MM.1S (cell line): ENCODE measurements at places on chromosomes 7 and 10.

DNA sequence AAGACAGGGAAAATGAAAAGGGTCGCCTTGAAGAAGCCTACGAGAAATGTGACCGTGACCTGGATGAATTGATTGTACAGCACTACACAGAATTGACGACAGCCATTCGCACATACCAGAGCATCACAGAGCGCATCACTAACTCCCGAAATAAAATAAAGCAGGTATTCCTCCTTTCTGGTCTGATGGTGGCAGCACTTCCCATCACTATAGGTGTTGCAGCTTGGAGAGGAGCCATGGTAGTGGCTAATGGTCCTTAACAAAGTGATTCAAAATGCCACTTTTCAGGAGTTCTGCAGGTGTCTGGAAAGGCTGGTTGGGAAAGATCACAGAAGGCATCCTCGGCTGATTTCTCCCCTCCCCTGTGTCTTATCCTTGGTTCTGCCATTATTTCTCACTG, 22.1 kb downstream of the EXOC4 start:
- no peak overlapping the region for H3K4me3 ChIP-seq
- H3K27ac ChIP-seq: no peak overlapping the region
- 0 out of 2 replicates have a peak, but pooled peaks cover 2% of the 10 kb centered on the region for H3K36me3 ChIP-seq

- no peak overlapping the region for H3K27ac ChIP-seq
- no peak for DNase-seq
- H3K4me3 ChIP-seq: no peak overlapping the region
- H3K27me3 ChIP-seq: no peaks in the 10 kb centered on the region
These were observed 186.7 kb upstream of the ADARB2 start for GRCh38 chr10:1923998-1924397.

DNA sequence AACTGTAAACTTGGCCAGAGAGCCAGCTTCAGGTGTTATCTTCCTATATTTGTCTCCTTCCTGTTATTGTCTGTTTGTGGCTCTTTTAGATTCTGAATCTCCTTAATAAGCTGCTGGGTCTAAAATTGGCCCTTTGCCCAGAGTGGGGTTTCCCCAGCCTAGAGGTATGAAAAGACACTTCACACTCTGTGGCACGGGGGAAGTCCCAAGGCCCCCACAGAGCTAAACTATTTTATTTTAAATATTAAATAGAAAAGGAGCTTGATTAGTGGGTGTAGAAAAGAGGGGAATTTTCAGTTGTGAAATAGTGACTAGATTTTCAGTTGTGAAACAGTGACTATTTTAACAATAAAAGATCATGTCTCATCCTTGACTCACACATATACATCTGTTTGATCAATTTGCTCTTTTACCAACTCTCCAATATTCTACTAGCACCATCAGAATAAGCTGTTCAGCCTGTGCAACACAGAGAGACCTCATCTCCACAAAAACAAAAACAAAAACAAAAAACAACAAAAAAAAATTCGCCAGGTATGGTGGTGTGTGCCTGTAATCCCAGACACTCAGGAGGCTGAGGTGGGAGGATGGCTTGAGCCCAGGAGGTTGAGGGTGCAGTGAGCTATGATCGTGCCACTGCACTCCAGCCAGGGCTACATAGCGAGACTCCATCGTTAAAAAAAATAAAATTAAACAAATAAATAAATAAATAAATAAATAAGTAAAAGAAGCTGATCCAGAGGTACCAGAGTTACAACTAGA, 24.9 kb upstream of the ADO start:
- H3K27ac ChIP-seq: peak overlapping the region; percentile 75; the same call in 1 of the 2 replicates
- peak; percentile 94 for DNase-seq
- H3K4me1 ChIP-seq: peaks cover 36% of the 10 kb centered on the region
- no peaks in the 10 kb centered on the region for H3K27me3 ChIP-seq

DNA sequence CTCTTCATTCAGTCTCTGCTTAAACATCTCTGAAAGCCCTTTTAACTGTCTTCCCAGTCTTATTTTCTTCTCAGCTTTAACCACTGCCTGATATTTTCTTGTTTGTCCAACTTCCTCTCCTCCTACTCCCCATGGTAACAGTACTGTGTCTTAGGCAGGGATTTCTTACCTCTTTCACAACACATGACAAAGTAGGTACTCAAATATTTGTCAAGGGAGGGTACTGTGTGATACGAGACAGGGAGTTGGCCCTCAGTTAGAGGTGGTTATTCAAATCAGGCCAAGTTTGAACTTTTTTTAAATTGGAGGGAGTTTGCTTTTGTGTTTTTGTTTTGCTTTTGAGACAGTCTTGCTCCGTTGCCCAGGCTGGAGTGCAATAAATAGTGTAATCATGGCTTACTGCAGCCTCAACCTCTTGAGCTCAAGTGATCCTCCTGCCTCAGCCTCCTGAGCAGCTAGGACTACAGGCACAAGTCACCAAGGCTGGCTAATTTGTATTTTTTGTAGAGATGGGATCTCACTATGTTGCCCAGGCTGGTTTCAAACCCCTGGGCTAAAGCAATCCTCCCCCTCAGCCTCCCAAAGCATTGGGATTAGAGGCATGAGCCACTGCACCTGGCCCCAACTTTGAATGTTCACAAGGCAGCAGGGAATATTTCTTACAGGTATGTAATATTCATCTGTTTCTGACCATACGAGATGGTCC, 2.5 kb upstream of the KPNA7 start:
- H3K4me3 ChIP-seq: no peak overlapping the region
- no peak overlapping the region for H3K27ac ChIP-seq
- no peaks in the 10 kb centered on the region for H3K27me3 ChIP-seq

DNA sequence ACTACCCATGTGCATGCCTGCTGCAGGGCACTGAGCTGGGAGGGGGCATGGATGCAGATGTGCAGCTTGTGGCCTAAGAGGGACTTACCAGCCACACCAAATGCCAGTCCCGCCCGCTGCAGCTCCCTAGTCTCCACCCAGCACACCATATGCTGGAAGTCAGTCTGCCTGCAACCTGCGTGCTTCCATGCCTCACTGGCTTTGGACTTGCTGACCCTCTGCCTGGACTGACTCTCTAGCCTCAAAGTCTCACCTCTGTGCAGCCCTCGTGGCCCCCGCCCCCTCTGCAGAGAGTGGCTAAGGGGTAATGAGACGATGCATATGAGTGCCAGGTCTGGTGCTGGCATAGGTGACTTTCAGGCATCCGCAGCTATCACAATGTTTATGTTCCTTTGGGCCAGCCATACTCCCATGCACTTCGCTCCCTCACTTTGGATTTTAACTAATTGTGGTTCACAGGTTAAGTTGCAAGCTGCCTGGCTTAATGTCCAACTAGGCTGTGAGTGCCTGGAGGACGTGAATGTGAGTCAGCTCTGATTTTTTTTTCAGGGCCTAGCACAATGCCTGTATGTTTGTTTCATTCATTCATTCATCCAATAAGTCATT, 21.7 kb downstream of the TRIM8 start:
- no peaks in the 10 kb centered on the region for H3K27me3 ChIP-seq
- no peak for DNase-seq

- H3K27me3 ChIP-seq: no peaks in the 10 kb centered on the region
- H3K27ac ChIP-seq: no peak overlapping the region
- H3K4me1 ChIP-seq: 0 out of 2 replicates have a peak, but pooled peaks cover 3% of the 10 kb centered on the region
- no peaks in the 10 kb centered on the region for H3K36me3 ChIP-seq
These were observed 96.3 kb downstream of the ALOX5 start for GRCh38 chr10:45470098-45471012.

DNA sequence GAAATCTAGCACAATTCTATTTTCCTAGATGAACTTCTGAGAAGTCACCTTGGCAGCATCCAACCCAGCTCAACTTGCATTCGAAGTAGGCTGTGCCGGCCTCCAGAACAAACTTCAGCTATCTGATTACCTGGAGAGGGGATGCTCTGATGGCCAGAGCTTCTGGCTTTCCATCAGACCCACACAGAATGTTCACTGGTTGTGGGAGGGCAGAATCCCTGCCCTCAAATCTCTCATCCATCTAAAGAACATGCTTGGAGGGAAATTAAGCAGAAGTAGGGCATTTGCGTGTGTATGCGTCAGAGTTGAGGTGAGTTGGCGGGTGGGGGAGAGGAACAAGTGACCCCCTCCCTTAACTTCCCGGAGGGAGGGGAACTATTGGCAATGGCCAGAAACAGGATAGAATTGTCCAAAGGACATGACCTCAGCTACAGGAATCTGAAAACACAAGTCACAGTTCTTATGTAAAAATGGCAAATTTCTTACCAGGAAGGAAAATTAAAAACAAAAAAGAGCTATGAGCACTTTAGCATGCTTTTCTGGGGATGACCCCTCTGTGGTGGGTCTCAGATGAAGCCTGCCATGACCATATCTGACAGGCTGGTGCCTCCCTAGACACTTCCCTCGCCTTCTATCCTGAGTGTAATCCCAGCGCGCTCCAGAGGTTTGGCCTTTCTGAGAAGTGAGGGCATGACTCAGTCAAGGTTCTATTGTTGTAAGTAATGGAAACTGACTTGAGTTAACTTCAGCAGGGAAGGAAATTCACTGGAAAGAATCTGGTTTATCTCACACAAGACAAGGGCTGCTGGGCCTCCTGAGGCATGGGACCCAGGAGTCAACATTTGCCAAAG, 278.8 kb downstream of the RPS24 start:
- no peaks in the 10 kb centered on the region for H3K27me3 ChIP-seq
- no peak for DNase-seq
- no peaks in the 10 kb centered on the region for H3K36me3 ChIP-seq
- H3K4me3 ChIP-seq: no peak overlapping the region
- no peaks in the 10 kb centered on the region for H3K4me1 ChIP-seq

- no peaks in the 10 kb centered on the region for H3K27me3 ChIP-seq
- H3K36me3 ChIP-seq: no peaks in the 10 kb centered on the region
- DNase-seq: no peak
- no peak overlapping the region for H3K27ac ChIP-seq
These were observed 111.0 kb downstream of the FOXL3 start for GRCh38 chr7:400901-401485.

DNA sequence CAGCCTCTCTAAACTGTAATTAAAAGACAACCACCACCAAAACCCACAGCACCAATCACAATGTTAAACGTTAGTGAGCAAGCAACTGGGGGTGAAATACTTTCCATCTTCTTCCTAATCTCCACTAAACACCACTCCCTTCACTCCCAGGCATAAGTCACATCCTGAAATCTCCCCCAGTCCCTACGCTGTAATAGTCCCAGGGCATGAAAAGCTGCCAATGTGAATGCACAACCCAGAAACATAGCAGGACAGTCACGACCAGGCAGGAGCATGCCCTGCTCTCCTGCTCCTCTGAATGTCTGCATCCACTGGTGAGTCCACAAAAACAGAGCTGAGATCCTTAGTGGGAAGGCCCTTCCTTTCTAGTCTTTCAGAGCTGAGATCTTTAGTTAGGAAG, 288.9 kb downstream of the PARD3 start:
- H3K4me3 ChIP-seq: no peak overlapping the region
- H3K27ac ChIP-seq: no peak overlapping the region
- H3K27me3 ChIP-seq: no peaks in the 10 kb centered on the region
- H3K36me3 ChIP-seq: no peaks in the 10 kb centered on the region
